Islet precursor cell (in vitro differentiated cells): ENCODE measurements at places on chromosomes 16 and 17.

DNA sequence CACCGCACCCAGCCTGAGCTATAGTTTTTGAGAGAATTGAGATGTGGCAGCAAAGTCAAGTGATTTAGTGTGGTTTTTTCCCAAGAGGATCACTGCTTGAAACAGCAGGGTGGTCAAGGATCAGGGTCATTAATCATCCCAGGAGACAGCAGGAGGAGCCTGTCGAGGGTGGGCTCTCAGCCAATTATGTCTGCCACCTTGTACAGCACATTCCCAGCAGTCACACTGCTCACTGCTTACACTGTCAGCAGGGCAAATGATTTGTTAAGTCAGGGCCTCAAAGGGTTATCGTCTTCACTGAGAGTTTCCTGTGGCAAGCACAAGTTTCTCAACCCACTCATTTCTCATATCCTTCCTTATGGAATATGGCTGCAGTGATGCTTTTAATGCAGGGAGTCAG is 13.2 kb downstream of the B3GNT9 start:
- DNase-seq: no peak

- DNase-seq: peak; percentile 88
Measured at GRCh38 chr17:74862108-74862901, 2.6 kb upstream of the GRIN2C start.

DNA sequence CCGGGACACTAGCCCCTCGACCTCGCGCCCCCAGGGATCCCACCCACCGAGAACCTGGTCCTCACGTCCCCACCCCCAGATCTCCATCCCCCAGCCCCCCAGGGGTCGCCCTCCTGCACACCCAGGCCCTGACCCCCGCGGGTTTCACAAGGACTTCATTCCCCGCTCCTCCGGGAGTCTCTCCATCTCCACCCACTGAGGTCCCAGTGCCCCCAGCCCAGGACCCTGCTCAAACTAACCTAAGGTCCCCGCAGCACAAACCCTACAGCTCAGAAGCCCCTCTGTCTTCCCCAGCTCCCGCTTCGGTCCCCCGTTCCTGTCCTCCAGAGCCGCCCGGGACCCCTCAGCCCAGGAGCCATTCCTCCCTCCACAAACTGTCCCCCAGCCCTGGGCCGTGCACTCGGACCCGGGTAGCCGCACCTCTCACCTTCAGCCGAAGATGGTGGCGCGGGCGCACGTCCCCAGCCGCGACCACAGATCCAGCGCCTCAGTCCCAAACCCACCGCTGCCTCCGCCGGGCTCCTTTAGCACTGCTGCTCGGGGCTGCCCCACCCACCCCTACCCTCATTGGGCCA is at the start of gene MYH10:
Gene MYH10 (minus strand): TSS at position 499 of the 575 bp plus-strand sequence. CDS start 7,479 bp downstream, outside the sequence.
- DNase-seq: no peak

DNA sequence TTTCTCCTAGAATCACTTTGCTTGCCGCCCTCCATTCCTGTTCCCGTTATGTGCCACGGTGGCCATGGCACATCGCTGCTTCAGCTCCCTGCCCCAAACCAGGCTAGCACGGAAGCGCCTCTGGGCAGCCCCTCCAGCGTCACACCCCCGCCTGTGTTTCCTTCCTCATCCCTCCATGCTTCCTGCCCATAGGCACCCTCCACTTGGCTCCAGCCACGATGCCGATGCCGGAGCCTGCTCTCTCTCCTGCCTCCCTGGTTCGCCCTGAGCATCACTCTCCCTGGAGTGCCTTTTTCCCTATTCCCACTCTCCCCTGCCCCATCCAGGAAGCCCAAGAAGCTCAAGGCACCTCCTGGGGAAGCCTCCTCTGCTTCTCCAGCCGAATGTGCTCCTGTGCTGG is 3.2 kb upstream of the ARHGAP23 start:
- DNase-seq: no peak

DNA sequence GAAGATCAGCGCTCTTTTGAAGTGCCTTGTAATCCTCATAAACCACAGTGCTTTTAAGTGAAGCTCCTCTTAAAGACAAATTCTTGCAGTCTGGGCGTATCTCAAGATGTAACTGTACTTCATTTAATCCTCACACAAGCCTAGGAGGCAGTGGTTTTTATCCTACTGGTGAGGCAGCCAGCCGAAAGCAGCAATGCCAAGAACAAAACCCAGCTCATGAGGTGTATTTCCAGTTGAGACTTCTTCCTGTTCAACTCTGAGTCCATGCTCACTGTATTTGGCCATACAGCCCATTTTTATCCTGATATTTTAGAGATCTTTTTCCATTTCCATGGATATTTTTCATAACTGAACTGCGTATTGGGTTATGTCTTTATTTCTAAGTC is 13.7 kb downstream of the CTRB2 start:
- no peak for DNase-seq

GRCh38 chr16:70377782-70378181 is 31.1 kb downstream of the DDX19A start:
- no peak for DNase-seq

DNA sequence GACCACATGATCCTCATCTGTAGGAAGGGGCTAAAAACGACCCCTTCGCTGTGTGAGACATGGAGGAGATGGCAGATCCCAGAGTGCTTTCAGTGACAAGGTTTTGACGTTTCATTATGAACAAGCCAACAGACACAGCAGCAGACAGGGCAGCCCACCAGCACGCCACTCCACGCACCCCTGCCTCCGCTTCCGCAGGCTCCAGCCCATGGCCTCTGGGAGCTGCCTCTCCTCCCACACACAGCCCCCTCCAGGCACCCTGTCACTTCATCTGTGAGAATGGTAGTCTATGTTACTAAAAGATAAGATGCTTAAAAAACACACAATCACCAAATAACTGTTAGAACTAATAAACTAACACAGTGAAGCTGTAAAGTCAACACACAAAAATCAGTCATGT is 12.3 kb upstream of the ADCY7 start:
- DNase-seq: no peak

GRCh38 chr17:76753061-76753961 is 15.4 kb downstream of the MFSD11 start:
- no peak for DNase-seq

DNA sequence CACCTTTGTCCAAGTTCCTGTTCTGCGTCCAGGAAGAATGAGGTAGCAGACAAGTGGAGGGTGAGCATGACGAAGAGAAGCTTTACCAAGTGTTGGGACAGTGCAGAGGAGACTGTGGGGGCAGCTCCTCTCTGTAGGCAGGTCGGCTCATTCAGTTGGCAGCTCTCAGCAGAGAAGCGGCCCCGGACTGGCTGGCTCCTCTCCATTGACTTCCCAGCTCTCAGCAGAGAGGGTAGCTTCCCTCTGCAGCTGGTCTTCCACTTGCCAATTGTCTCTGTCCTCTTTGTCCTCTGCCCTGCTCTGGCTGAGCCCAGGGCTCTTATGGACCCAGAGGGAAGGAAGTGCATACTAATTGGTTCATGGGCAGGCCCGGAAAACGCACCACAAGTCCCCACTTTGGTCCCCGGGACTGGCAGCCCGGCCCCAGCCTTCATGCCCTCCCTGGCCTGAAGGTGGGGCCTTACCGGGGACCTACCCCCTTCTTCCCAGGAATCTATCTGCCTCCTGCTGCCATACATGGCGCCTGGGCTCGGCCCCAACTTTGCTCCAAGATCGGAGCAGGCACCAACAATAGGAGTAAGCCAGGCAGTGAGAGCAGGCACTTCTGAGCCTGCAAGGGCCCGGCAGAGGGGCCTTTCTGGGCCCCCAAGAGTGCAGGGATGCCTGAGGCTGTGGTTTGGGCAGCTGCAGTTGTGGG is 10.1 kb downstream of the KCTD5 start:
- no peak for DNase-seq

GRCh38 chr17:57811638-57812280 is 38.1 kb downstream of the MRPS23 start:
- peak; percentile 54 for DNase-seq

GRCh38 chr17:63549289-63549945 is 860 bp upstream of the DCAF7 start:
- no peak for DNase-seq

DNA sequence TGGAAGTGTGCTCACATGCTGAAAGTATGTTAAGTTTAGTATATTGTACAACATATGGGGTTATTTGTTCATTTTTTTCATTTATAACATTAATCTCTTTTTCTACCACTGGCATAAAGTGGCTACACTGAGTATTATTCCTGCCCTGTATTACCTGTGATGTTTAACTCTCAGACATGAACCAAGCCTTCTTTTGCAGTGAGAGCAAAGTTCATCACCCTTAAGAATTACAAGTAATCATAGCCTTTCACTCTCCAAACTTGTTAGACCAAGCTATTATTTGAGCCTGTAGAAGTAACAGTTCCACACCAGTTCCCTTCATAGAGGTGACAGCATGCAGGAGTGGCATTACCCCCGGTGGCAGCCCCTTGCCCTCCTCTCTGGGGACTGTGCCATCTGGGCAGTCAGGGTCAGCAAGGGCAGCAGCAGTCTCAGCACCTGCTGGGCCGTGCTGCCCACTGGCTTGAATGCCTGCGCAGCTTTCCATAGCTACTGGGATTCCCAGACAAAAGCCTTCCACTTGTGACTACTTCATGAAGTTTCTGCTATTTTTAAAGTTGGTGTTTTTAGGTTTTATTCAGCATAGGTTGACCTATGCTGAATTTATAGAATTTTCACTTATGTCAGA is 71.3 kb downstream of the TMC6 start:
- no peak for DNase-seq
